ENCODE measurements at places on chromosomes 11 and 22. TPM values are rescaled to one million over a fixed set of nuclear protein-coding genes. Genes with fewer than 3 reads are reported as not detected.

GRCh38 chr11:74726547-74727182 lies 4.6 kb downstream of the CHRDL2 start:
- peak; percentile 30 for DNase-seq

DNA sequence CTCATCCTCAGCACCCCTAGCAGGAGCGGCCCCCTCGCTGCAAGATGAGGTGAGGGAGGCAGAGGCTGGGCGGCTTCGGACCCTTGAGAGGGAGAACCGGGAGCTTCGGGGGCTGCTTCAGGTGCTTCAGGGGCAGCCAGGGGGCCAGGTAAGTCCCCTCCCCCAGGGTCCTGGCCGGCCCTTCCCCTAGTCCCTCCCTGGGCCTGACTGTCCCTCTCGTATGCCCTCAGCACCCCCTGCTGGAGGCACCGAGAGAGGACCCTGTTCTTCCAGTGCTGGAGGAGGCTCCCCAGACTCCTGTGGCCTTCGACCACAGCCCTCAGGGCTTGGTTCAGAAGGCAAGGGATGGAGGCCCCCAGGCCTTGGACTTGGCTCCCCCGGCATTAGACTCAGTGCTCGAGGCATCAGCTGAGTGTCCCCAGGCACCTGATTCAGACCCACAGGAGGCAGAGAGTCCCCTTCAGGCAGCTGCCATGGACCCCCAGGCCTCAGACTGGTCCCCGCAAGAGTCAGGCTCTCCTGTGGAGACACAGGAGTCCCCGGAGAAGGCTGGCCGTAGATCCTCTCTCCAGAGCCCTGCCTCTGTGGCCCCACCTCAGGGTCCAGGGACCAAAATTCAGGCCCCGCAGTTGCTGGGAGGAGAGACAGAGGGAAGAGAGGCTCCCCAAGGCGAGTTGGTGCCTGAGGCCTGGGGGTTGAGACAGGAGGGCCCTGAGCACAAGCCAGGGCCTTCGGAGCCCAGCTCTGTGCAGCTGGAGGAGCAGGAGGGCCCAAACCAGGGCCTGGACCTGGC lies 4.0 kb downstream of the CCDC88B start:
- DNase-seq, result no peak

DNA sequence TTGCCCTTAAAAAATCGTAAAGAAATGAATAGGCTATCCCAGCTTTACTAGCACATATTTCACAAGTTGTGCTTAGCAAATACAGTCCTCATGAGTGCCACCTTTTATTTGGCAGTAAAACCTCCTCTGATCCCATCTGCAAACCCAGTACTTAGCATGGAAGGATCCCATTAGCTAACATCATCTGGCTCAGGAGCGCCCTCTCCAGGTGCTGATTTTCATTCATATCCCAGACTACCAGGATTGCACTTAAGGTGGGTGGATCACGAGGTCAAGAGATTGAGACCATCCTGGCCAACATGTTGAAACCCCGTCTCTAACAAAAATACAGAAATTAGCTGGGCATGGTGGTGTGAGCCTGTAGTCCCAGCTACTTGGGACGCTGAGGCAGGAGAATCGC lies 76.1 kb upstream of the PAX6 start:
- DNase-seq, result no peak

DNA sequence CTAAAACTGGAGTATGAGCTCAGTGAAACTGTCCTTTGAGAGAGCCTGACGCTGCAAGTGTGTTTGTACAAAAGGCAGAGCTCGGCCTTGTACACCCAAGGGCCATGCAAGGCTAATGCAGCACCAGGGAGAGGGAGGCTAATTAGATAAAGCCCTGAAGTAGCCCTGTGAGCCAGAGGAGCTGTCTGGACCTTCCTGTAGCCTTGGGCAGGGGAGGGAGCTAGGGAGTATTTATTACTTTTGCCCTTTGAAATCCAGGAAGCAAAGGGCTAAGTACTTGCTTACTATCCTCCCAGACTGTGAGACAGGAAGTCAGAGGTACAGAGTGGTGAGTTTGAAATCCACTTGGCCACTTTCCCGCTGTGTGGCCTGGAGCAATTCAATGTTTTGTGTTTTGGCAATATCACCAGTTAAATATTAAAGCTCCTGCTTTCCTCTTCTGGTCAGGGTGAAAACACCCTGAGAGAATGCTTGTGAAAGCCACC lies 10.2 kb upstream of the LDHA start:
- peak; percentile 81 for DNase-seq

DNA sequence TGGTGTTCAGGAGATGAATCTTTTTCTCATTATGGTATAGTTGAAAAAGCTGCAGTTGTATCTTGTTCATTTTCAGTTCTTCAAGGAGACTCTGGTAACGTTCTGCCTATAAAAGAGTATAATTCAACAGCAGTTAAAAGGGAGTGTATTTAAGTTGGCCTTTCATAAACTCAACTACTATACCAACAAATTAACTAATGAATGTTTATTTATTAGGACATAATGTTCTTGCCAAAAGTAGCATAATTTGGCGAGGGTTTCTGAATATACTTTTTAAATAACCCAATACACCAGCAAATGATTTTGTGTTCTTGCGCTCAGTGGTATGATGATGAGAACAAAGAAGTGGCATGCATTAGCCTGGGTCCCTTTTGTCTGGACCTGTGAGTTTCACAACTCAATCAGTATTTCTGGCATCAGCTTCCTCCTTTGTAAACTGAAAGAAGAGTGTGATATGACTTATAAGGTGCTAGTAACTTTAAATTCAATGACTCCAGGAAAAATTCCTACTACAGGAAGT lies 10.9 kb downstream of the SMC1B start:
- DNase-seq, result no peak

- no peak for DNase-seq
Observed at GRCh38 chr11:21485006-21485405, 707.9 kb upstream of the ANO5 start.

GRCh38 chr11:115087791-115088190 lies 409.5 kb downstream of the NXPE2 start:
- DNase-seq, result no peak

GRCh38 chr11:103680826-103681225 lies 355.6 kb upstream of the DDI1 start:
- DNase-seq, result no peak

DNA sequence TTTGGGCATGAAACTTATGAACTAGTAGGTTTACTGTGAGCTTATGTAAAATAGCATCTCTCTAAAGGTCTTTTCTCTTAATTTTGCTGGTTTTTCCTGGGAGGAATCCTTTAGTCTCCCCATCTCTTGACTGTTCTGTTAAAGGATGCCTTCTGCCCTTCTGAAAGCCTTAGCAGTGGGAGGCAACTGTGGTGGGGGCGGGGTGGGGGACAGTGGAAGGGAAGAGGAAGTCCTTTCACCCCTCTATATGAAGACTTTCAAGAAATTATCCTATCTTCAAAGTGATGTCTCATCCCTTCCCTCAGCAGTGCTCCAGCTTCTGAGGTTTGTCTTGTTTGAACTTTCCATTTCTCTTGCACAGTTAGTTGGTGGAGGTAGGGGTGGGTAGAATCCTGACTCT lies 73.1 kb downstream of the ELP4 start:
- no peak for DNase-seq

DNA sequence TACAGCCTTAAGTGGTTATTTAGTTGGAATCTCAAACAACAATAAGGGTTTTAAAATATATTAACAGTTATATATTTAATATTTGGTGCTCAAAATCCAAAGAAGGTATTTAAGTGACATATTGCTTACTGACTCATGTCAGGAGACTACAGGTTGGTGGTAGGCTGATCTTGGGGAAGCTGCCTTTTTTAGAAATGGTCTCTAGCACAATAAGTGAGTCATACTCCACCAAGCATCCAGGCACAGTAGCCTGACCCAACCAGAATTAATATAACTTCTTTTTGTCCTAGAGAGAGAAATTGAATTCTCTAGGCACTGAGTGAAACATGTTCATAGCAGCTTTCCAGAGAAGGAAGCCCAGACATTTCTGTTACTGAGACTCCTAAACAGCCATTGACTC lies 868.5 kb upstream of the TENM4 start:
- DNase-seq, result no peak

DNA sequence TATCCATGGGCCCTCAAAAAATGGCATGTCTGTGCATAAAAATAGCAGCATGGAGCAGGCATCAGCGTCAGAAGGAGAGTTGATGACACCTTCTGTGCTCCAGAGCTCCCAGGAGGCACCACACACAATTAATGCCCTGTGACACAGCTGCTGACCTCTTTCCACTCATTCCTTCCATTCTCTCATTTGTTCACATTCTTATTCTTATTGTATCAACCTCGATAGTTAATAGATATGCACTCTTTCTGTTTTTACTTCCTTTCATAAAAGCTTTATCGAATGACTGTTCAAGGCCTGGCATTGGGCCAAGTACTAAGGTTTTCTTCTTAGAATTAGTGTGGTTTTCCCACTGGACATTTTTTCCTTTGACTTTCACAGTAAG lies 266.0 kb upstream of the MTNR1B start:
- DNase-seq, result peak; percentile 70

- DNase-seq, result peak; percentile 37
Observed at GRCh38 chr11:69934861-69935494, 115.8 kb upstream of the FGF3 start.

DNA sequence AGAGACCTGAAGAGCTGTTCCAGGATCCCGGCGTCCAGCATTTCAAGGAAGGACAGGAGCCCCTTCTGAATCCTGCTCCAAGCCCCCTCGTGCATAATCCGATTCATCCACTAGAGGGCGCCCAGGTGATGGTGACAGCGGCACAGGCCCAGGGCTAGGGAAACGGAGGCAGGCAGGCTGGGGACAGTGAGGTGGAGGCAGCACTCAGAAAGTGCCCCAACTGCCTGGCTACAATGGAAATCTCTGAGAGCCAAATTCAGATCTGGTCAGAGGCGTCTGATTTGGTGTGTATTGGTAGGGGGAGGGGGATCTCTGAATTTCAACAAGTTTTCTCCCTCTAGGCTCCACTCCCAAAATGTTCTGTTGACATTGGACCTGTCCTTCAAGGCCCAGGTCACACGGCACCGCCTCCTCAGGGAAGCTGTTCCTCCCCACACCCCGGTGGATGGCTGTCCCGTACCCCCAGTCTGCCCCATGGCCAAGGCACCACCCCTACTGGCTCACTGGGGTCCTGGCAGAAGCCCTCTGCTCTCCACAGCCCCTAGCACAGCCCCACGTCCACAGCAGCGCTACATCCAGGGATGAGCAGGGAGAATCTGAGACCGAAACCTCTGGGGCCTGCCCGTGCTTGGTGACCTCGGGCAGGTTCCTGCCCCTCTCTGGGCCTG lies 142.9 kb downstream of the CRYBB2 start:
- DNase-seq, result no peak

DNA sequence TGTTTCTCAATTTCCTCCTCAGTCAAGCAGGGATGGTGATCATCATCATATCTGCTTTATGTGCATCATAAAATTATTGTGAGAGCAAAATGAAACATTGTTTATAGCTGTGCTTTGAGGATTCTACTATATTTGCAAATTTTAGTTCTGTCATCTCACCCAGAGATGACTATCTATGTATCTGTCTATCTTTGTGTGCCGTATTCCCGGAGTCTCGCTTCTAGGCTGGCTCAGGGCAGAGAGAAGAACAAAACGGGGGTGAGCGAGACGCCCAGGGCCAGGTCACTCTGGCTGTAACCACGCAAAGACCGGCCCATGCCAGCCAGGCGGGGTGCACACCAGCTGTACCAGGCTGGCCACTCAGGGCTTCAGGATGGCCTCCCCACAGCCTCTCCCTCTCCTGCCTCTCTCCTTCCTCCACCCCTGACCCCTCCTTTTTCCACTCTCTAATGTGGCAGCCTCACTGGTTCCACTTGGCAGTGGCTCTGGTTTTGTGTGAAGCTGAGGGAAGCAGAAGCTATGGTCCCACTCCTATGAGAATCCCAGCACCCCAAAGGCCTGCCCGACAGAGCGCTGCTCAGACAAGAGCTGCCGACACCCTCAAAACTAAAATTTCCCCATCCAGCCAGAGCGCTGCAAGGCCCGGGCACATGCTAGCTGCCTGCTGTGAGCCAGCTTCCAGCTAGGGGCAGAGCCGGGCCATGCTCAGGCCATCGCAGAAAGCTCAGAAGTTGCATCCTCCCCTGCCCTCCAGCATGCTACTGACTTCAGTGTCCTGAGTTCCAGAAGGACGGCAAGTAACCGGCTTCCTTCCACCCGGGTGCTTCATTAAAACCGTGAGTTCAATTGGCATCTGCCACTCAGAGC lies 139.5 kb upstream of the TBCEL start:
- no peak for DNase-seq

DNA sequence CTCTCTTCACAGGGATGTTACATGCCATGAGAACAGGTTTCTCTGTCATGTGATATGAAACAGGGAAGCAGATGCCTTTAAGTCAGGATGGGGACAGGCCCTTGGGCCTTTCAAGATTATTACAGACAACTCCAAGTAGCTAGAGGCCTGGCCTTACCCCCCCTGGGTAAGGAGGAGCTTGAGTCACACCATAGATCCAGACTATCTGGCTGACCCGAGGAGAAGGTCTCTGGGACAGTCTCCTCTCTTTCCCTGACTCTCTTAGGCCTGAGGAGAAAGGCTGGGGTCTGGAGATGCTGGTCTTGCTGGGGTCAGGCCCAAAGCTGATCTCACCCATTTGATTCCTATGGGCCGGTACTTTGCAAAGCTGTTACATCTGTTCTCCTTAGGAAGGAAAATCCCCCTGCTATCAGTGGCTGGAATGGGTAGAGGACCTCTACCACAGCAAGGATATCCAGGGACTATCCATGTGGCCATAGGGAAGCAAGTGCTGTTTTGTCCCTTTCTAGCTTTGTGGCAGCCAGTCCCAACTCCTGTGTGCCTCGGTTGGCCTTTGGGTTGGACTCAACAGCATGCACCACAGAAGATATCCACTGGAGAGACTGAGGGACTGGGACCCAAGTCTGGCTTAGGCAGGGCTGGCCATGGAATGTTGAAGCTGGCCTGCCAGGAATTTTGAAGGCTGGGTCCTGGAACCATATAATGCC lies 25.2 kb downstream of the RELT start:
- DNase-seq, result no peak

DNA sequence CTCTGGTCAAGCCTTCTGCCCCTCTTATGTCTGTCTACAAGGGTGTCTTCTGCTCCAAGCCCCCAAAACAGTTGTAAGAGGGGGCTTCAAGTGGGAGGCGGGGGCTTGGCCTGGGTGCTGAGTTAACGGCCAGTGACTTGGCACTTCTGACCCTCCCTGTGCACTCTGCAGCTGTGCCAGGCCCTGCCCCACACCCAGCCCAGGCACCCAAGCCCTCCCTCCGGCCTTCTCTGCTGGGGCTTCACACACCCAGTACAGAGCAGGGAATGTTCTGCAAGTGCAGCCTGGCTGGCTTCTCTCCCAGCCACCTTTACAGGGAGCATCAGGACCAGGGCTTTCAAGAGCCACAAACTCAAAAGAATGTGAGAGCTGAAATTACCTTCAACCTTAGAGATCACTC lies 3.8 kb downstream of the TMEM121B start:
- no peak for DNase-seq

- DNase-seq, result no peak
Observed at GRCh38 chr11:68809506-68809905, 32.2 kb downstream of the CPT1A start.

Gene APOBEC3H
- 0.48 TPM for total RNA-seq

Gene LINC01488
- total RNA-seq, result not detected

Gene APIP
- total RNA-seq, result 13.9 TPM

Gene UBQLNL
- total RNA-seq, result 0.27 TPM

Gene PRR5L
- total RNA-seq, result 56.0 TPM

Gene UPK3A
- not detected for total RNA-seq

Gene GNB1L
- 14.3 TPM for total RNA-seq

Gene RAB3IL1
- total RNA-seq, result 0.91 TPM

Gene OR8D2
- not detected for total RNA-seq

Gene OR4D6
- not detected for total RNA-seq

All from astrocyte (in vitro differentiated cells and primary cell).